Cardiac ventricle fibroblast (primary cell): ENCODE measurements at places on chromosomes 1 and 21. TPM values are rescaled to one million over a fixed set of nuclear protein-coding genes. Genes with fewer than 3 reads are reported as not detected.

The KCNA3 gene
- total RNA-seq = not detected in 2 replicates

The LCE1B gene
- not detected in 2 replicates for total RNA-seq

The RYR2 gene
- total RNA-seq = 0.25 and 2.3 TPM in 2 replicates

The TMEM269 gene
- total RNA-seq = not detected in 2 replicates

The GBP6 gene
- total RNA-seq = not detected in 2 replicates

The ASPM gene
- 2.9 and 3.0 TPM in 2 replicates for total RNA-seq

The CFAP57 gene
- 0.50 and 0.59 TPM in 2 replicates for total RNA-seq

The KRTAP7-1 gene
- not detected in 2 replicates for total RNA-seq

The NMNAT2 gene
- total RNA-seq = 7.9 and 8.0 TPM in 2 replicates

The MRPS6 gene
- 15.1 and 19.3 TPM in 2 replicates for total RNA-seq

The FAM131C gene
- 0.75 TPM in 1 of 2 replicates, not detected in the other for total RNA-seq

The NR1I3 gene
- not detected in 2 replicates for total RNA-seq

The ALX3 gene
- not detected in 2 replicates for total RNA-seq

The ASTN1 gene
- 0.15 TPM in 1 of 2 replicates, not detected in the other for total RNA-seq

The PROK1 gene
- total RNA-seq = not detected in 2 replicates

The CELA3B gene
- total RNA-seq = not detected in 2 replicates

The CHRM3 gene
- 0.98 and 3.3 TPM in 2 replicates for total RNA-seq

The NHLH1 gene
- not detected in 2 replicates for total RNA-seq

The ARMH1 gene
- total RNA-seq = 1.00 and 2.2 TPM in 2 replicates

The EFNA1 gene
- total RNA-seq = 9.2 and 14.2 TPM in 2 replicates

The CFHR1 gene
- 0.25 and 0.49 TPM in 2 replicates for total RNA-seq

The FAM177B gene
- total RNA-seq = not detected in 2 replicates

The PM20D1 gene
- not detected in 2 replicates for total RNA-seq

The FCN3 gene
- total RNA-seq = 0.29 TPM in 1 of 2 replicates, not detected in the other

The FMO2 gene
- total RNA-seq = 97.5 and 98.5 TPM in 2 replicates

The B3GALT2 gene
- 0.06 TPM in 1 of 2 replicates, not detected in the other for total RNA-seq

The AADACL3 gene
- total RNA-seq = not detected in 2 replicates

The LIPI gene
- total RNA-seq = not detected in 2 replicates

The EPHA8 gene
- total RNA-seq = not detected in 2 replicates

The MYBPHL gene
- total RNA-seq = not detected in 2 replicates

The PPFIA4 gene
- 4.2 and 10.1 TPM in 2 replicates for total RNA-seq

The LRRC38 gene
- total RNA-seq = not detected in 2 replicates

The PBX1 gene
- 37.5 and 39.5 TPM in 2 replicates for total RNA-seq

The LRRIQ3 gene
- total RNA-seq = 0.06 TPM in 1 of 2 replicates, not detected in the other

The TFAP2E gene
- not detected in 2 replicates for total RNA-seq
